ENCODE measurements at places on chromosomes 11 and 22.

DNA sequence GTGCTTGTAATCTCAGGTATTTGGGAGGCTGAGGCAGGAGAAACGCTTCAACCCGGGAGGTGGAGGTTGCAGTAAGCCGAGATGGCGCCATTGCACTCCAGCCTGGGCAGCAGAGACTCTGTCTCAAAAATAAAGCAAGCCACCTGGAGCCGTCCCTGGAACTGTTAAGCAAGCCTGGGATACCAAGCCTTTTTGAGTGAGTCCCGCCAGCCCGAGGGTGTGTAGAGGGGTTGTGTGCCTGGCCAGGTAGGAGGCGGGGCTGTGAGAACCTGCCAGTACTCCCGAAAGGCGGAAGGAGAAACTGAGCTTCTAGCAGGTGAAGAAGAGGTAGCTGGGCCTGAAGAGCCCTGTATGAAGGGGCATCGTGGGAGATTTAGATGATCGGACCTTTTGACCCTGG is 52.4 kb downstream of the TRIOBP start:
- H3K36me3 ChIP-seq = no peaks in the 10 kb centered on the region
- peak; percentile 84 for DNase-seq
- H3K4me3 ChIP-seq = no peak overlapping the region
- peaks cover 75% of the 10 kb centered on the region for H3K4me1 ChIP-seq

DNA sequence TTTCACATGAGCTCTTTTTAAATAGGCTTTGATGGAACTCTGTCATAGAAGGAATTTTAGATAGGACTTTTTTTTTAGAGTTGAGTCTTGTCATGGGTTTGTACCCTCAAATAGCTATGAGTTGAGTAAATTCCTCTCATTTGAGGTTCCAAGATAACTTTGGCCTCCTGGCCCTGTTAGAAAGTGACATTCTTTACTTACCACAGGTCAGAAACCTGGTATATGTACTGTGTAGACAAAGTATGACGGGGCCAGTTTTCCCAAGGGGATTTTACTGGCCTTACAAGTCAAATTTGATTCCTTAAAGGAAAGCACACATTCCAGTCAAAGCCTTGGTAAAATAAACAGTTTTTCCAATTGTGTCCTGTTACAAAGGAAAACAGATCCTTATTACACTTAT is 729.3 kb upstream of the LUZP2 start:
- DNase-seq = no peak
- no peaks in the 10 kb centered on the region for H3K4me1 ChIP-seq
- H3K36me3 ChIP-seq = no peaks in the 10 kb centered on the region
- H3K4me3 ChIP-seq = no peak overlapping the region

GRCh38 chr11:15670520-15671070 is 555.9 kb downstream of the INSC start:
- H3K27ac ChIP-seq = no peak overlapping the region
- H3K4me3 ChIP-seq = no peak overlapping the region
- no peaks in the 10 kb centered on the region for H3K4me1 ChIP-seq

GRCh38 chr11:72962084-72962483 is 147.9 kb downstream of the ATG16L2 start:
- no peaks in the 10 kb centered on the region for H3K36me3 ChIP-seq
- H3K27me3 ChIP-seq = no peaks in the 10 kb centered on the region
- no peak overlapping the region for H3K27ac ChIP-seq
- H3K4me1 ChIP-seq = peaks cover 5% of the 10 kb centered on the region
- no peak for DNase-seq
- H3K4me3 ChIP-seq = no peak overlapping the region

- no peaks in the 10 kb centered on the region for H3K36me3 ChIP-seq
- DNase-seq = no peak
- no peak overlapping the region for H3K4me3 ChIP-seq
- H3K27me3 ChIP-seq = peaks cover 6% of the 10 kb centered on the region
Observed at GRCh38 chr22:32340411-32340810, 17.3 kb upstream of the RFPL3 start.

GRCh38 chr11:313787-314553 is at the start of gene IFITM1:
Gene IFITM1, plus strand, starts transcription at chr11:314040. Its CDS starts 131 bp downstream, at chr11:314171.
- H3K4me1 ChIP-seq = peaks cover 36% of the 10 kb centered on the region
- H3K36me3 ChIP-seq = no peaks in the 10 kb centered on the region
- no peaks in the 10 kb centered on the region for H3K27me3 ChIP-seq
- peak within 1 kb of the TSS; percentile 62 for H3K4me3 ChIP-seq
- DNase-seq = peak; percentile 73

DNA sequence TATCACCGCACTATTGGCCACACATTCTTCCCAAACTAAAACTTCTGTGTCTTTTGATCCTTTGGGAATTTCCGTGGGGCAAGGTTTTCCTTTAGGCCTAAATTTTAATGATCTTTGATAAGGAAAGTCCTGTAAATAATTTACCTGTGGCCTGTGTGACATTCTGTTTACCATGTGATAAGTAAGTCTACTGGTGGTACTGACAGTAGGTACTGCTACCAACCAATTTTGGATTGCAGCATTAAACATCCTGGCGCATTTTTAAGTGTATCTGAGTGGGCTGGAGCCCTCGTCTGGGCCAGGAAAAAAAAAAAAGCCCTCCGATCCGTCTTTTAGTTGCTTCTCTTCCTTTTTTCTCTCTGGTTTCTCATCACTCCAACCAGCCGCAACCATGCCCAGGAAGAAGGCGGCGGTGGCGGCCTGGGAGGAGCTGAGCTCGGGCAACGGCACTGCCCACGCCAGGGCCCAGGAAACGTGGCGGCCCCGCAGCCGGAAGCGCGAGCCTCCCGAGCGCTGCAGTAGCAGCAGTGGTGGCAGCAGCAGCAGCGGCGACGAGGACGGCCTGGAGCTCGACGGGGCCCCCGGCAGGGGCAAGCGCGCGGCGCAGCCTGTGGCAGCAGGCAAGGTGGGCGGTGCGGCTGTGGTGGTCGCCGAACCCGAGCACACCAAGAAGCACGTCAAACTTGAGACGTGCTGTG is 33.6 kb downstream of the ASRGL1 start:
- no peaks in the 10 kb centered on the region for H3K27me3 ChIP-seq
- DNase-seq = peak; percentile 75
- no peaks in the 10 kb centered on the region for H3K36me3 ChIP-seq
- no peaks in the 10 kb centered on the region for H3K4me1 ChIP-seq

Measured in upper lobe of right lung (tissue), 1 donor.